ENCODE measurements at places on chromosomes 2 and 18.

DNA sequence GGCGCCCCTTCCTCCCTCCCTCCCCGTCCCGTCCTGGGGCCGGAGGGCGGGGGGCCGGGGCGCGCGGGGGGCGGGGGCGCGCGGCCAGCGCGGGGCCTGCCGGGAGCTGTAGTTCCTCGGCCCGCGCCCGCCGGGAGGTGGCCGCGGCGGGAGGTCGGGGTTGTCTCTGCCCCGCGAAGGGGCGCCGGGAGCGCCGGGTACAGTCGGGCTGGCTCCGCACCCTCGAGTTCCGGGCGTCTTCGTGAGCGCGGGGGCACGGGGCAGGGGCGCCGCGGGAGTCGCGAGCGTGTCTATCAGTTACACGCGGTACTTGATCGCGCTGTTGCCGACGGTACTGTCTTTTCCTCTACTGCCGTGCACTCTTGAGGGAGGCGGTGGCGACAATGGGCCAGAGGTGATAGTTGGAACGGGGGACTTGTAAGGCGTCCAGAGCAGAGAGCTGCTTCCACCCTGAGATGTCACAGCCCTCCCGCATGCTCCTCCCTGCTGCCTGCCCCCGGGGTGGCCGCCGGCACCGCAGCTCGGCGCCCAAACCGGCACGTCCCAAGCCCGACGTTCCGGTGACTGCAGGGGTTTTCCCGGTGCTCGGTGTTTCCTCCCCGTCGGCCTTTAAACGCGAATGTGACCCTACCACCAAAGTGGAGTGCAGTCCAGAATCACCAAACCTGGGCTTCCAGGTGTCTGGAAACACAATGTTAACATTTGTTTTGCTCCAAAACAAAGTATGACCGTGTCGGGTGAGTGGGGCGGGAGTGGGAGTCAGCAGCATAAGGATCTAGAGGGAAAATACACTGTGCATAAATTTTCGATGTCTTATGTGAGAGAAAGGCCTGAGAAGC lies at the start of gene PRKD3:
Gene PRKD3, minus strand, starts transcription at position 48 of the 839 bp plus-strand sequence. CDS start 8,309 bp downstream, outside the sequence.
- peak; percentile 69 for DNase-seq

DNA sequence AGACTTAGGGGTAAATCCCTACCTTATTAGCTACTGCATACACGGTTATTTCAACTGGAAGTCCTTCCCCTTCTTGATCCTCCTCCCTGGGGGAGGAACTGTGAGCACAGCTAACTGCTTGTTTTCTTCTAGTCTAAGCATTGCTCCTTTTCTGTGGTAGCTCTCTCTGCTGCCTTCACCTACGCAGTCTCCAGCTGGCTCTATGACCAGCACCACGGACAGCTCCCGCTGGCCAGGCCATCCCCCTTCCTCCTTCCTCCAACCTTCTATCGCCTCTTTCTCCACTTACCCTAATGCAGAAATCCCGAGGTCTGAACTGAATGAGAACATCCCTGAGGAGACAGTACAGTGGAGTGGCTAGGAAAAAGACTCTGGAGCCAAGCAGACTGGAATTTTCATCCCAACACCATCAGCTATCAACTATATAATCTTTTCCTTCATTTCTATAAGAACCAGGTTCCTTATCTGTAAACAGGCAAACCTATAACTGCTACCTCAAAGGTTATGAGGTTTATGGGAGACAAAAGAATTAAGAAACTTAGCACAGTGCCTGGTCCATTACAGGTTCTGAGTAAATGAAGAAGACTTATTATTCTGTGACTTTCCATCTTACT lies 4.7 kb upstream of the CFAP65 start:
- no peak for DNase-seq

DNA sequence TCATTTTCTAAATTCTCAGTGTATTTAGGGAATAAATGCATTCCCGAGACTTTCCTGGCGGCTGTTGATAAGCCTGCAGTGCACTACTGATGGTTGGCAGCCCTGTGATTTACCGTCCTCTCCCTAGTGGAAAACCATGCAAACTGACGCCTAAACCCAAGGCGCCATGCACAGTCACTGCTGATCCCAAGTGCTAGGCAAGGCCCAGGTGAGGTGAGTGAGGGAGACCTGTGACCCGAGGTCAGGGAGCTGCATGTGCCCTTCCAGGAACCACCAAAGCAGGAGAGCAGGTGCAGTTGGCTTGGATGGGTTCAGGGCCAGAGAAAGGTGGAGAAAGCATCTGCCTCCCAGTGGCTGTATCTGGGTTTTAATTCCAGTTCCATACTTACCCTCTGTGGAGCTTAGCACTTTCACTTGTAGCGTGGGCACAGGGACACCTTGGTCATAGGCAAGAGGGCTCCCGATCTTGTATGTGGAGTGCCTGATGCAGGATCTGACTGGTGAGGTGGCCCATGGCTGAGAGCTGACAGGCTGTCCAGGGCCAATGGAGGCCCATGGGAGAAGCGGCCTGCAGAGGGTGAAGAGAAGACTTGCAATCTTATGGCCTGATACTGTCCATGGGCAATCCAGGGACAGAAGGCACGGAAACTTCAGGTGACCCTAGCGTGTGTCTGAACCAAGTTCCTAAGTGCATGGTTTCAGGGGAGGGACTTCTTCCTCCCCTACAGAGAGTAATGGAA lies 131.3 kb downstream of the SH3RF3 start:
- DNase-seq: no peak

GRCh38 chr2:106270471-106270891 lies 76.4 kb upstream of the UXS1 start:
- DNase-seq: no peak

- no peak for DNase-seq
Observed at GRCh38 chr2:114091010-114091409, 201.1 kb downstream of the ACTR3 start.

GRCh38 chr2:217313386-217313785 lies 453.5 kb upstream of the TNP1 start:
- no peak for DNase-seq

DNA sequence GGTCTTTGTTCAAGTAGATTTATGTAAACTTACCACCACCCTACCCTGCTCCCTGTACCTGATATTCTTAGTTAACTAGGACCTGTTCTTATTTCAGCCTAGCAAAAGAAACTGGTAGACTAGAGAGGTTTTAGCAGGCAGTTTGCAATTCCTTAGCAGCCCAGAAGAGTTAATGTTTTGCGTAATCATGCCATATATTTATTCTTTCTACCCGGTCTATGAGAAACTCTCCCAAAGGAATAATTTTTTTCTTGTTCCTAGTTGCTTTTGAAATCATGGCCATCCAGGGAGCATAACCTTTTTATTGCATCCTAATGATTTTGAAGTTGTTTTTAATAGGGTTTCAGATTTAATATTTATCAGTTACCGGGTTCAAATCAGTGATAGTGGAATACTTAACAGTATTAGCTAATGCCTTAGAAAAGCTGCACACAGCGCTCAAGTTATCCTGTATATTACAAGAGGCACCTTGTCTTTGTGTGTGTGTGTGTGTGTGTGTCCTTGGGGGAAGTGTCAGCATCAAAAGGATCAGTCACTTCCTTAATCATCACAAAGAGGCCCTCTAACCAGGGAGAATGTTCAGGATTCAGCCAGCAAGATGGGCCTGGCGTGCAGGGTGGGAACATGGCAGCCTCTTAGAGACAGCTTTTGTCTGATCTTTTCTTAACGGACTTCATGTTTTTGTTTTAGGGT lies 52.9 kb downstream of the CABLES1 start:
- no peak for DNase-seq

- DNase-seq: no peak
Observed at GRCh38 chr2:133175926-133176325, 392.3 kb downstream of the NCKAP5 start.

Data from NCI-H2081 (cell line).